ENCODE measurements at places on chromosomes 16 and 17. TPM values are rescaled to one million over a fixed set of nuclear protein-coding genes. Genes with fewer than 3 reads are reported as not detected.

DNA sequence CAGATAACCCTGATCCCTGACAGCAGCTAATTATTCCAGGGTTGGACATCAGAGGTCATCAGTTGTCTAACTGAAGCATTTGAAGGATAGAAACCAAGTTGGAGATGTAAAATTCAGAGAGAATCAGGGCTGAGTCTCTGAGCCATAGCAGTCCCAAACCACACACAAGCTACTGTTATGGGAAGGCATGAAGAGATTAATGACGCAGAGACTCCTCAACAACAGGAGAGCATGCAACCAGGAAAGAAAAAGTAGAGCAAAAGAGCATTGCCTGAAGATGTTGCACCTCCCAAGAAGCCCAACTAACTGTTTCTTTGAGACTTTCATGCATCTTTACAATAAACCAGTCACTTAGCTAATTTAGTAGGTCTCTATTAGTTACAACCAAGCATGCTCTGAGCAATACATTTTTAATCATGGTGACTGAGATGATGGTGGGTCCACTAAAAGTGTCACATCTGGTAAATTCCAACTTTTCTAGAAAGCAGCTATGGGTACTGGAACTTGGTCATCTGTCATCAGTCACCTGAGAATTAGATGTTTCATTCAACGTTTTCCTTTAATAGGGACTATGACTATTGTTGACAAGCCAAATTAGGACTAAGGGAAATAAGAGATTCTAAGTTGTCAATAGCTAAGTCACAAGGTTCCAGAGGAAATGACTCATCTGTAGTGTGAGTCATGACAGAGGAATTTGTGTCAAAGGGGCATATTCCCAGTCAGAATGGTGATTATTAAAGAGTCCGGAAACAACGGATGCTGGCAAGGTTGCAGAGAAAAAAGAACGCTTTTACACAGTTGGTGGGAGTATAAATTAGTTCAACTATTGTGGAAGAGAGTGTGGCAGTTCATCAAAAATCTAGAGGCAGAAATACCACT lies 239.8 kb downstream of the CHD9NB start:
- no peak for DNase-seq

Gene SDR42E2
- 0.13 TPM for polyA plus RNA-seq

Gene YBX2
- polyA plus RNA-seq = 2.9 TPM

Gene CDRT4
- polyA plus RNA-seq = 2.6 TPM

GRCh38 chr17:28540231-28540630 lies 12.2 kb downstream of the UNC119 start:
- DNase-seq = no peak

DNA sequence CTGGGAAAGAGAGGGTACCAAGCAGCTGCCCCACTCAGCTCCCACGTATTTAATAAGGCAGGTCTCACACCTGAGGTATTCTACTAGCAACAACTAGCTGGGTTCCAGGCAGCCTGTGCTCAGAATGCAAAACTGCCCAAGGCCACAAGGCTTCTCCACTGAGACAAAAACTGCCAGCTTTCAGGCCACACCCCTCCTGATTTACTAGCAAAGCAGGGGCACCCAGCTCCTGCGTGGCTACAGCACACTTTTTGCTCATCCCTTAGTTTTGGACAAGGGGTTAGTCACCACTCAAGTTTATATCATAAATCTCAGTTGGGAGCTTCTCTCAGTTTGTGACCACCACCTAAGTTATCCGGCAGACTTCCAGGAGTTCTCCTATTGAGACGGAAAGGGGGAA lies 494.6 kb downstream of the CDH11 start:
- no peak for DNase-seq

- DNase-seq = no peak
These were observed 1.1 kb downstream of the GJC1 start for GRCh38 chr17:44828919-44829522.

DNA sequence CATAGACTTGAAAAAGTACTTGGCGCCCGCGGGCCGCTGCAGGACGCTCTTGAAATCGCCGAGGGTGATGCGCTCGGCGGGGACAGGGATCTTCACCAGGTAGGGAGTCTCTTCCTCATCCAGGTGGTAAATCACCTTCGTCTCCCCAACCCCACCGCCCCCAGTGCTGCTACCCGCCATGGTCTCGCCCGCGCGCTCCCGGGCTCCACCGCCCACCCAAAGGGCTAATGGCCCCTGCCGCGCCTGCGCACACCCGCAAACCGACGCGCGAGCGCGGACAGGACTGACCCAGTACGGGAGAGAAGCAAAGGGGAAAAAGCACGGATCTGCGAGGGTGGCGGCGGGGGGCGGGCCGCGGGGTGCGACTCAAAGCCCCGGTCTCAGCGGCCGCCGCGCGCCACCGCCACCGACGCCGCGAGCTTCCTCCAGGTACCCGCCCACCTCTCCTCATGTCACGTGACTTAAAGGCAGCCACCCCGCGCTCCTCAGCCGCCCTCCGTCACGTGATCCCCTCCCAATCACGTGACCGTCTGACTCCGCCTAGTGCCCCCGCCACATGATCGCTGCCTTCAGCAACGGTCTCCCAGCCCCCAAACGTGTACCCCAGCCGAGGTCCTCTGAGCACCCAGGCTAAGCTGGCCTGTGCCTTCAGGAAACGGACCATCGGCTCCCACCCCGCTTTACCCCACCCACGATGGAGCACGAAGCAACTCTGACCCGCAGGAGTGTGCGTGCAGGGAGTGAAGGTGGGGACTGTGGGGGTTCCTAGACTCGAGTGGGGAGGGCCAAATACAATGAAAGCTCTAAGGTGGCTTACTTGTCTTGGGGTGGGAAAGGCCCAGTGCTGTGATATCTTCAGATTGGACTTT lies at the start of gene DVL2:
DVL2 (minus strand) TSS at position 435 of the 869 bp plus-strand sequence; CDS start at position 180, 255 bp downstream.
- DNase-seq = no peak

DNA sequence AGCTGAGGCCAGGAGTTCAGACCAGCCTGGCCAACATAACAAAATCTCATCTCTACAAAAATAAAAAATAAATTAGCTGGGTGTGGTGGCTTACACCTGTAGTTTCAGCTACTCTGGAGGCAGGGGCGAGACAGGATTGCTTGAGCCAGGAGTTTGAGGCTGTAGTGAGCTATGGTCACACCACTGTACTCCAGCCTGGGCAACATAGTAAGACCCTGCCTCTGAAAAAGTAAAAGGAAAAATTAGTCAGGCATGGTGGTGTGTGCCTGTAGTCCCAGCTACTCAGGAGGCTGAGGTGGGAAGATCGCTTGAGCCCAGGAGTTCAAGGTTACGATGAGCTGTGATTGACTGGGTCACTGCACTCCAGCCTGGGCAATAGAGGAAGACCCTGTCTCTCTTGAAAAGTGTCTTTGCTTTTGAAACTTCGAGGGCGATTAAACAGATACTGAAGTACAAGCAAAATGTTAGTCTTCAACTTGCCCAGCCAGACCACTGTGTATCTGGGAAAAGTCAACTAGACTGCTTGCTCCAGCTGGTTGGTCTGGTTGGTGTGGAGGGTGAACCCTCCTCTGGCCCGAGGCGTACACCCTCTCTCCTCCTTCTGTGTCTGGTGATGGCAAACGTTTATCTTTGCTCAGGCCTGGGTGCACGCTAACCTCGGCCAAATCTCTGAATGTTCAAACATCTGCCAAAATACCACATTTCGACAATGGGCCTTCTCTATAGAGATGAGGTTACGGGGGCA lies 174.9 kb downstream of the RAB11FIP4 start:
- DNase-seq = no peak

Gene GNGT2
- 1.8 TPM for polyA plus RNA-seq

DNA sequence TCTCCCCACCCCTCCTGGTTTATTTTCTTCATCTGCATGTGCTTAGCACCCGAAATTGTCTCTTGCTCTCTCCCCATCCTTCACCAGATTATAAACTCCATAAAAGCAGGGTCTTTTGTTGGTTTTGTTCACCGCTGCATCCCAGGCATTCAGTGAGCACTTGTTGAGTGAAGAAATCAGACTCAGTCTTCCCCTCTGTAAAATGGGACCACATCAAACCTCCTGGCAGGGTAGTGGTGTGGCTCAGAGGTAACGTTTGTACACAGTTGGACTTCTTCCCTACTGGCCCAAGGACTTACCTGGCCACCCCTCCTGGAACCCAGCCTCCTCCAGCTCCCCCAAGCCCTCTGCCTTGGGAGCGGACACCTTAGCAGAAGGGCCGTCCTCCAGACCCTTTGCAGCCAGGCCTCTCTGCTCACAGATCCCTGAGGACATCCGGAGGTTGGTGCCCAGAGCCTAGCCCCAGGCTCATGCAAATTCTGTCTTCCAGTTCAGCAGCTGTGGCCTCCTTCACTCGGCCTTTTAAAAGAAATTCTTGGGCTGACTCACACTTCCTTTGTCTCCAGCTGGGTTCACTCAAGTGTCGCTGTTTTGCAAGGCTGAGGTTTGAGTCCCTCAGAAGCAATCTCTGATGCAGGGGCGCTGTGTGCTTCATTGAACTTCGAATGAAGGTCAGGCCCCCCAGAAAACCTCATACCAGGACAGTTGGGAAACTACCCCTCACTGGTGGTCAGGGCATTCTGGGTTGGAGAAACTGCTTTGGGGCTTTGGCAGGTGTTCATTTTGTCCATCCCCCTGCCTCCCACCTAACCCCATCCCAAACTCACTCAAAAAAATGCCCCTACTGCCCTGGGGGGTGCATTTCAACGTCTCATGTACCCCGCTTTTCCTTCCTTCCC lies 16.8 kb upstream of the RMI2 start:
- DNase-seq = peak; percentile 95

DNA sequence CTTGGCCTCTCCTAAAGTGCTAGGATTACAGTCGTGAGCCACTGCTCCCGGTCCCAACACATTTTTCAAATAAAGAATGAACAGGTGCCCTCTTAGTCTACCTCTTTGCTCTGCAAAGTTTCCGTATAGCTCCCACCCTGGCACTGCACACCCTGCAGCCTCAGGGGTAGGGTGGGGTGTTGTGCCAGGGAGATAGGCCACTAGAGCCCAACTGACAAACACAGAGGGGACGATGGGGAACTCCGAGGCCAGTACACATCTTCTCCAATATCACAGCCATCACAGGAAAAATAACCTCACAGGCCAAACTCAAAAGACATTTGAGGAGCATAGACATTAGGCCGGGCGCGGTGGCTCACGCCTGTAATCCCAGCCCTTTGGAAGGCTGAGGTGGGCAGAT lies 2.7 kb upstream of the SLC12A4 start:
- no peak for DNase-seq

Gene PAQR4
- polyA plus RNA-seq = 10.4 TPM

Gene DEXI
- polyA plus RNA-seq = 48.2 TPM

GRCh38 chr16:66205287-66206231 lies 160.9 kb upstream of the CDH5 start:
- no peak for DNase-seq

DNA sequence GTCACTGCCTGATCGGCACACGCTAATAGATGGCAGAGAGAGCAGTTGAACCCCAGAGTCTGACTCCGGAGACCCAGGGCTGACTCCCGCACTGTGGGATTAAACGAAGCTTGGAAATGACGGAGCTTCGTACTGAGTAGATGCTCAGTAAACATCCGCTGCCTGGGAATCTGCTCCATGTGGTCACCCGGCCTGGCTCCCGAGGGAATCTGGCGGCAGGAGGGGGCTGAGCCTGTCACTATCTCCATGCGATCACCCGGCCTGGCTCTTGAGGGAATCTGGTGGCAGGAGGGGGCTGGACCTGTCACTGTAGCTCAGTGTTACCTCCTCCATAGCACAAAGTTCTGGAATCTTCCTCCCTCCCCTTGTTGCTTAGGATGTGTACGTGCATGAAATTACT lies 139.7 kb upstream of the CIBAR2 start:
- DNase-seq = no peak

GRCh38 chr17:33602981-33603380 lies 309.9 kb upstream of the ASIC2 start:
- DNase-seq = no peak

- DNase-seq = no peak
These were observed 75.3 kb upstream of the MYOCD start for GRCh38 chr17:12590417-12590816.

GRCh38 chr16:50213939-50214519 lies 52.3 kb upstream of the ADCY7 start:
- DNase-seq = no peak

Gene IRX6
- polyA plus RNA-seq = 5.3 TPM

DNA sequence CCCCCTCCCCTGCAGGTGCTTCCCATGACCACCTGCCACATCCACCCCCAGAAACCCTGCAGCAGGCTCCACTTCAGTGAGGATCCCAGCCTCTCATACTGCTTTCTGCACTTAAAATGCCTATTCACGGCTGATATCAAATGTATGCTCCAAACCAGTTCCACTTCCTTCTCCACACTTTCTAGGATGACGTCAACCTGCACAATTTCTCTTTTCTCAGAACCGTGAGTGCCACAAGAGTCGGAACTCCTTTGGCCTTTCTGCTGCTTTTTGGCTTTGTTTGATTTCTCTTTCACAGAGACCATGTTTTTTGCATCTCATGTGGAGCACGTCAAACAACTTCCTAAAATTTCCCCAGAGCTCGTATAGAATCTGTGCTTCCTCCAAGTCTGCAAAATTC lies 378.8 kb upstream of the TNRC6C start:
- DNase-seq = no peak

Gene ABCC3
- 11.3 TPM for polyA plus RNA-seq

- no peak for DNase-seq
These were observed 5.8 kb upstream of the RARA start for GRCh38 chr17:40303009-40303657.

DNA sequence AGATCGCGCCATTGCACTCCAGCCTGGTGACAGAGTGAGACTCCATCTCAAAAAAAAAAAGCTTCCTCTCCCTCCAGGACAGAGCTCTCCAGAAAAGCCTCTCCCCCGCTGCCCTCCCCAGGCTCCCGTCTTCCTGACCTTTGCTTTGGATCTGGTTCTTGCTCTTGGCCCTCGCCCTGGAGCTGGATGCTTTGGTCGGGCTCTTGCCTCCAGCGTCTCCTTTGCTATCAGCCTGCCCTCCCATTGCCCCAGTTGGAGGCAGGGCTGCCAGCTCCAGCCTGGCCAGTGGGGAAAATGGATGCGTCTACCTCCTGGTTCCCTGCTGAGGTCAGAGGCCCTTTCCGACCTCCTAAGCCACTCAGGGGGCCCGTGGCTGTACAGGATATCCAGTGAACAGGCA lies 35.9 kb downstream of the TRARG1 start:
- no peak for DNase-seq

Gene ZNF624
- polyA plus RNA-seq = 13.7 TPM

- DNase-seq = no peak
These were observed 52.7 kb downstream of the BEAN1 start for GRCh38 chr16:66479661-66480264.

Gene TBC1D26
- 0.66 TPM for polyA plus RNA-seq

DNA sequence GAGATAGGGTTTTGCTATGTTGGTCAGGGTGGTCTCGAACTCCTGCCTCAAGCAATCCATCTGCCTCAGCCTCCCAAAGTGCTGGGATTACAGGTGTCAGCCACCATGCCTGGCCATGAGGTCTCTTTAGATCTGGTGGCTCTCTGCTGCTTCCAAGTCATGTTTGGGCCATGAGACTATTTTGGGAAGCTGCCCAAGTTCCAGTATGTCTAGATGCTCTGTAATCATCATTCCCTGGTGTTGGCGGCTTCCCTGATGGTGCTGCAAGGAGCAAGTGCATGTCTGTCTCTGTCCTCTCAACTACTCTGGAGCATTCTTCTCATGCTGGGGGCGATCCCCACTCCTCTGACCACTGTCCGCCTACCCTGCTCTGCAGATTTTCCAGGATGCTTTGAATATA lies 6.4 kb upstream of the ODF4 start:
- DNase-seq = no peak
